ENCODE measurements at places on chromosomes 4 and X.

- DNase-seq: no peak
These were observed 3.4 kb upstream of the NKX6-1 start for GRCh38 chr4:84502333-84502954.

DNA sequence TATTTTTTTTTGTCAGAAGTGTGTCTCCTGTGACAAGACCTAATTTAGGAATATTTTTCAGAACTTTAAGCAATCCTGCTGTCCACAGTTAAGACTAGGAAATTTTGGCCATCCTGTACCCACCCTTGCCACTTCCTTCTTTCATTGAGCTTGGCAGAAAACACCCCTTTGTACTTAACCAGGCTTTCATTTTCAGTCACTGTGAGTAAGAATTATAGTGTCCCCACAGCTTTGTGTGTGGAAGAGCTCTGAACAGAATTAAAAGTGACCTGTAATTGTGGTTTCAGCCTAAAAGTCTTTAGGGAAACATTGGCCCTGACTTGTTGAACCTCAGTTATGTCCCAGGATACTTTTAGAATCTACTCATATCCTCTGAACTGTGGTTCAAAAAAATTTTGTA is 153.7 kb upstream of the BMP3 start:
- DNase-seq: no peak

DNA sequence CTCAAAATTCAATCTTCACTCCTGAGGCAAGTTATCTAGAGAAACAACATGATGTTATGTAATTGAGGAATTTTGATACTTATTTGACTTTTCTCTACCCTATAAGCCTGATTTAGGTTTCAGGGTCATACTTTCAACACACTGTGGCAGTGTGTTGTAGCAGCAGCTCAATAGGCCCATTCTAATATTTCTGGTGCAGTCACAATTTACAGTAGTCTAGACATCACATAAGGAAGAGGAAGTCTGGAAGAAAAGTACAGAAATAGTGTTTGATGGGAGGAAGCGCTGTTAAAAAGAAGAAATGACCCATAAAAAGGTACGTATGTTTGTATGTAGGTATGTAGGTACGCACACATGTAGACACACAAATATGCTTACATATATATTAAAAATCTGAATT is 194.3 kb downstream of the ARHGAP24 start:
- DNase-seq: no peak

DNA sequence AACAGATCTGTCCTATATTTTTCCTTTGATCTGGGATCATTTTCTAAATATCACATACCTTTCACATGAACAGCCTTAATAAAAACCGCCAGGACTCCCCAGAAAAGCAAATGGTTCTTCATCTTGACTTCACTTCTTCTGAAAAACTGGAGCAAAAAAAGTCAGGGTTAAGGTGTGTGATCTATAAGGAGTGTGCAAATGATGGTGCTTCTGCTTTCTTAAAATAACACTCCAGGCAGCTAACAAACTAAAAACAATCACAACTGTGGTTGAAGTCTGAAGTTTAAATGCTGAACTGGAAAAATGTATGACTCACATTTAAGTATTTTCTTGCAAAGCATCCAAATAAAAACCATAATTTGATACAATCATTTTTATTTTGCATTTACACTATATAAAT is at the start of gene JCHAIN:
TSS of gene JCHAIN (minus strand) at position 140 of the 400 bp plus-strand sequence. CDS start at position 122, 18 bp downstream.
- DNase-seq: no peak

DNA sequence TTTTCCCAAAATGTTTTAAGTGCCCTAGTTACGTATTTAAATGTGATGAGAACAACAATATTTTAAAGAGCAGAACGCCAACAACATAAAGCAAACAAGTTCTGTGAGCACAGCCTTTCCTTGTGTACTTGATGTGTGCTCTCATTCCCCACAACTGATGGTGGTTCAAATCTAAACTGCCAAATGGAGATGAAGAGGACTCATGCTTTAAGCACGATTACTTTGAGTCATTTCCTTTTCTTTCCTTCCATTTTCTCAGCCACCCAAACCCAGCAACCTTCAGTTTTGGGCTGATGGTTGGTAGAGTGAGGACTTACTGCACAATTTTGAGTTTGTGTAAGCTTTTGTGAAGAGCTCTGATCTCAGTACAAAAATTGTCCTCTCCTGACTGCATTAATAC is 1.7 kb downstream of the NSD2 start:
- DNase-seq: no peak

- no peak for DNase-seq
These were observed 904.2 kb downstream of the STPG2 start for GRCh38 chr4:97238956-97239666.

GRCh38 chr4:154954117-154954516 is 173.0 kb downstream of the RBM46 start:
- no peak for DNase-seq

GRCh38 chr4:152590179-152591031 is 54.5 kb upstream of the FBXW7 start:
- no peak for DNase-seq

DNA sequence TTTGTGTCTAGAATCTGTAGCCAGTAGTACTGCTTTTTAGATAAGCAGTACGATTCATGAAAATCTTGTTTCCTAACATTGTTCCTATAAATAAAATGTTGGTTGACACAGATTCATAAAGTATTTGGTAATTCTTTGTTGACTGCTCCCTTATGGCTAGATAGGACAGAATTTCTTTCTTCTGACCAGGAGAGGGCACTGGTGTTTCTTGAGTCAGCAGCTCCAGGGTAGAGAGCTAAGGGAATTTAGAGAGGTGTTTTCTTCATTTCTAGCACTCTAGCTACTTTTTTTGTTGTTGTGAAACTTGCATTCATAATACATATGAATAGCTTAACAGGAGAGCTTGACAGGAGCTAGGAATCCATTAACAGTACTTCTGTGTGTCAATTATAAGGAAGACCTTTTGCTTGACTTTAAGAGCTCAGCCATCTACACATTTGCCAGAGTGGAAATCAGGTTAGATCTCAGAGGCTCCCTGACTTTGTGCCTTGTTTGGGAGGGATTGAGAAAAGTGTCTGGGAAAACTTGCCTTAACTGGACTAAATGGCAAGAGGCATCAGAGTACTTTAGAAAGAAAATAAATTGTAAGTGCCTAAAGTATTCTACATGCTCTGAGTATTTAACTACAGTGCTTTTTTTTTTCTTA is 756.1 kb downstream of the SH3BGRL start:
- DNase-seq: no peak

- no peak for DNase-seq
These were observed 1961.5 kb upstream of the TENM3 start for GRCh38 chr4:180281724-180282123.

DNA sequence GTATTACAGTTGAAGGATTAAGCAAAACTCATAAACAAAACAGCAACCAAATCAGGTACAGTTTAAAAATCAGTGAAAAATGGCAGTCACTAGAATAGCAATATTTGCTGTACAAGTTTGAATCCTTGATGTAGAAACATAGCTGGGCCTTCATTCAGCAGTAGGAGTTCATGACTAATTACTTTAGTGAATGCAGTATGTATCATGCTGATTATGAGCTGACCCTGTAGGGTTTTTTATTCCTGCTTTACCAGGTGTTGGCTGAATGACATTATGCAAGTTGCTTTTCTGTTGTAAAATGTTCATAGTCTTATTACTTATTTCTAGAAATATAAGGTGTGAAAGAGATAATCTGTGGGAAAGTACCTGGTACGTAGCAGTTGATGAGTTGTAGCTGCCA is 179.6 kb downstream of the CCSER1 start:
- no peak for DNase-seq

DNA sequence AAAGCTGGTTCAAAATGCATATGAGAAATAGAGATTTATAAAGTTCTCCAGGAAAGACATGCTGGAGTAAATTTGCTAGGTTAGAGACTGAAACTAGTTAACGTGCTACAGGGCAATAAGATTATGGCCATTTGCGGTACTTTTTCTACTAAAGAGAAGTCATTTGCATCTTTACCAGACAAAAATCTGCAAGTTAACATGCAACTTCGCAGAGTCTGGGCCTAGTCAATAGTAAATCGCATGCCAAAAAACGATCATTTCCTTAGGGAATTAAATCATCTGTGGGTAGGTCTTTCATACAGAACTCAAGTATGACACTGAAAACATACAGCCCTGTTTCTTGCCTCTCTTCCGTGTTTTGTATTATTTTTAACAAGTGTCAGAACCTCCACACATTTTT is 32.8 kb upstream of the REST start:
- no peak for DNase-seq

- no peak for DNase-seq
These were observed 933.9 kb downstream of the ADGRL3 start for GRCh38 chr4:62133977-62134376.

DNA sequence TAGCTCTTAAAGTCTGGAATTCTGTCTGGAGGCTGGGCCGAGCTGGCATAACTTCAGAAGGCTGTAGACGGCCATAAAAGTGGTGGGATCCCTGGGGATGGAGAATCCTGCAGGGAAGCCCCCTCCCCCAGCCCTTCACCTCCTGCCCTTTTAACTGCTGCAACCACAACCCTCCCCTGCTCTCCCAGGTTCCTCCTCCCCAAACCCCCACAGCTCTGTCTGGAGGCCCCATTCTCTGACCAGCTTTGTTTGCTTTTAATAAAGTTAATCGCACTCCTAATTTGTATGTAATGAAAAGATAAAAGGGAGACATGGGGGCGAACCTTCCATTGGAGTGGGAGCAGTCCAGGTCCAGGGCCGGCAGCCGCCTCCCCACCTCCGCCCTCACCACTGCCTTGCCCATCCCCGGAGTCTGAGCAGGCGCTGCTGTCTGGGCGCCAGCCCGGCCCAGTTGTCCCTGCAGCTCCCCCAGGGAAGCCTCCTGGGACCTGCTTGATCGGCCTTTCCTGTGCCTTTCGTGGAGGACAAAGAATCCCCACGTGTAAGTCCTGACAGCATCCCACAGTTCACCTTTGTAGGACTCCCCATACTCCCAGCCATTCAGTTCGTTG is 84.3 kb downstream of the PJA1 start:
- DNase-seq: no peak

DNA sequence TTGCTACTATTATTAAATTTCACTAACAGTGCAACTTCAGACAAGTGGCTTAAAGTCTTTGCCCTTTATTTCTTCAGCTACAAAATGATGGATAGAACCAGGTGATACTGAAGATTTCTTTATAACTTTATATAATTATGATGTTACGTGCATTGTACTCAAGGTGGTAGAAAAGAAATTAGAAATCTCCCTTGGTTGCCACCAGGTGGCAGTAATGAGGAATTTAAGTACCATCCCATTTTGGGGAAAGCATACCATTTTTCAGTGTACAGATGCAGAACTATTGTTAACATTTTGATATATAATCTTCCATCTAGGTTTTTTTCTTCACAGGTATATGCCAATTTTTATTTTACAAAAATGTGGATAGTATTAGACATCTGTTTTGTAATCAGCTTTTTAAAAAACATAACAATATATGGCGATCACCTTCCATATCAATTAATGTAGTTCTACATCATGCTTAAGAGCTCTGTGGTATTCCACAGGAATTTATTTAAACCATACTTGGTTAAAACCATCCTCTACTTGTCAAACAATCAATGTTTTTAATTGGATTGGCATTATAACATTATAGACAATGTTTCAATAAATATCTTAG is 37.7 kb upstream of the RAB33B start:
- DNase-seq: no peak

- DNase-seq: no peak
These were observed 914 bp downstream of the TRAPPC2 start for GRCh38 chrX:13733506-13733905.

Data from activated T-helper 1 cell treated with anti-CD3 and anti-CD28 coated beads, Interleukin-2, amount 50 U/mL, for 16 hours (primary cell).